SIG-M5 (cell line): ENCODE measurements at places on chromosomes 3 and 15.

DNA sequence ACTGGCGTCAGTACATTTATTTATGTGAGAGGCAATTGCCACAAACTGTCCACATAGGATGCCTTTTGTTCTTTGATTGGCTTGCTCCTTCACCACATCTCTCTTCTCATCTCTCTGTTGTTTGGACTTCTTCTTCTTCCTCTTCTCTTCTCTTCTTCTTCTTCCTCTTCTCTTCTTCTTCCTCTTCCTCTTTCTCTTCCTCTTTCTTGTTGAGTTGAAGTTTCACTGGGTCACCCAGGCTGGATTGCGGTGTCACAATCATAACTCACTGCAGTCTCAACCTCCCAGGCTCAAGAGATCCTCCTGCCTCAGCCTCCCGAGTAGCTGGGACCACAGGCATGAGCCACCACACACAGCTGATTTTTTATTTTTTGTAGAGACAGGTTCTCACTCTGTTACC, 67.7 kb upstream of the GSK3B start:
- peak; percentile 37 for DNase-seq

DNA sequence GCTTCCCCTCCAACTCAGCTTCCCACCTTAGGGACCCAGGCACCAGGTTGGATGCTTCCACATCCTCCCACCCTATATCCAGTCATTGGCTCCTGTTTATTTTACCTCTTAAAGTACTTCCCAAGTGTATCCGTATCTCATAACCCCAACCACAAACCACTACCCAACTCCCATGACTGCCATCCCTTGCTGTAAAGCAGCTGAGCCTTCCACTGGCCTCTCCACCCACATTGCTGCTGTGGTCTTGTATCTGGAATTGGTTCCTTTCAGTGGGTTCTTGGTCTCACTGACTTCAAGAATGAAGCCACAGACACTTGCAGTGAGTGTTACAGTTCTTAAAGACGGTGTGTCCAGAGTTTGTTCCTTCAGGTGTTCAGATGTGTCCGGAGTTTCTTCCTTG, 79.8 kb upstream of the HRH1 start:
- no peak for DNase-seq

DNA sequence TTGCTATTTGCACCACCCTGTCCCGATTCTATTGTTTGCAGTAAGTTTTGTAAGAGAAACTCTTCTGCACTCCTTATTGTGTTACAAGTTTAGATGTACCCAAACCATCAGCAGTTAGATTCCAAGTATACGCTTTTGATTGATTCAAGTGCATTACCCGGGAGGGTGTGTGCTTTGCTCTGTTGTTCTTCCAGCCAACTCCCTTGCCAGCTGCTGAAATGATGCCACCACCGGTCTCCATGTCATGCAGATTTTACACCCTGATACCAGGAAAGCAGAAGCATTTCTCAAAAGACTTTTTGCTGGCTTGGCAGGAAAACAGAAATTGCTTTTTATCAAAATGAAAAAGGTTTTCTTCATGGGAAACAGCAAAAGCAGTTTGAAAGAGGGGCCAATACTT, 1006.6 kb upstream of the CFAP20DC start:
- DNase-seq, result no peak

GRCh38 chr3:163971861-163972260, 1106.4 kb downstream of the SI start:
- no peak for DNase-seq

GRCh38 chr3:124532071-124532470, 198.2 kb upstream of the UMPS start:
- DNase-seq, result no peak

DNA sequence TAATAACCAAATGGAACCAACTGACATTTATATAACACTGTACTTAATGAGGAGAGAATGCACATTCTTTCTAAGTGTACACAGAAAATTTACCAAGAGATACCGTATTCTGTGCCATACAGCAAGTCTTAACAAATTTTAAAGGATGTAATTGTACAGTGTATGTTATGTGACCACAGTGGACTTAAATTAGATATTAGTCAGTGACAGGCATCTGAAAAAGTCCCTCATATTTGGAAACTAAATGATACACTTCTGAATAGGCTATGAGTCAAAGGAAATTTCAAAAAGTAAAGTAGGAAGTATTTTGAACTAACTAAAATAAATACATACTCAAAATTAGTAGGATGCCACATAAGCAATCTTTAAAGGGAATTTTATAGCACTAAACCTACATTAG, 59.6 kb upstream of the P3H2 start:
- no peak for DNase-seq
